ENCODE measurements at places on chromosomes 3 and 15. TPM values are rescaled to one million over a fixed set of nuclear protein-coding genes. Genes with fewer than 3 reads are reported as not detected.
A peak's percentile ranks its signal among the peaks of the same experiment; 100 is the strongest.

The ADAMTS17 gene
- 12.4 TPM for total RNA-seq

The MEX3B gene
- total RNA-seq, result 9.1 TPM

The NECTIN3 gene
- total RNA-seq, result 55.4 TPM

The HTR3E gene
- not detected for total RNA-seq

The LYZL4 gene
- total RNA-seq, result not detected

The GABRB3 gene
- 4.8 TPM for total RNA-seq

The WDR93 gene
- total RNA-seq, result not detected

The GUCA1C gene
- total RNA-seq, result not detected

The MYEF2 gene
- total RNA-seq, result 10.6 TPM

The GNAI2 gene
- 120 TPM for total RNA-seq

The AMOTL2 gene
- 77.2 TPM for total RNA-seq

The ZMYND10 gene
- total RNA-seq, result not detected

The FGF12 gene
- total RNA-seq, result 7.2 TPM

The RTP1 gene
- total RNA-seq, result 1.0 TPM

The UPK1B gene
- total RNA-seq, result 9.4 TPM

DNA sequence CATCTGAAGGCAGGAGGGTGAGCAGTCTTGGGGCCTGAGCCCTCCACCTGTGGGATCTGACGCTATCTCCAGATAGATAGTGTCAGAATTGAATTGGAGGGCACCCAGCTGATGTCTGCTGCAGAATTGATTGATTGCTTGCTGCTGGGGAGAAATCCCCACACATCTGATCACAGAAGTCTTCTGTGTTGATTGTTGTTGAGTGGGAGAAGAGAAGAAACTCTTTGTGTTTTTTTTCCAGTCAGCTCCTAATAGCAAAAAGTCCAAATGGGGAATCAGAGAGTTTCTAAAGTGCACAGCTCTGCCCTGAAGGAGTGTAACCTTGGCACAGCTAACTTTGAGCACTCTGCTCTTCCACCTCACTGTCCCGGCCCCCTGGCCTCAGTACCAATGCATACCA is 66.1 kb downstream of the RAB11A start:
- no peak for DNase-seq

DNA sequence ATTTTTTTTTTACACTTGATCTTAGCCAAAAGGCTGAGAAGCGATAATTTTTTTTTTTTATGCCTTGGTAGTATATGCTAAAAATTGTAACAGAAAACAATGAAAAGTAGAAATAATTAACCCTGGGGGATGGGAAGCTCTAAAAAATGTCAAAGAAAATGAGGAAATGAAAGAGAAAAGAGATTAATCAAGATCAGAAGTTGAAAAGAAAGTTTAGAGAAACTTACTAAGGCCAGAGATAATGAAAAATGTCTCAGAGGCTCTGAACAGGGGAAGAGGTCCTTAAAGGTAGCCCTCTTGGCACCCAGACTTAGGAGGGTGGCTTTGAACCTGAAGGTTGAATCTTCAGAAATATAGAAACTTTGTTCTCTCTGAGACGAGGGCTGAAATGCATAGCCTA is 58.6 kb upstream of the ZBED2 start:
- DNase-seq, result no peak

DNA sequence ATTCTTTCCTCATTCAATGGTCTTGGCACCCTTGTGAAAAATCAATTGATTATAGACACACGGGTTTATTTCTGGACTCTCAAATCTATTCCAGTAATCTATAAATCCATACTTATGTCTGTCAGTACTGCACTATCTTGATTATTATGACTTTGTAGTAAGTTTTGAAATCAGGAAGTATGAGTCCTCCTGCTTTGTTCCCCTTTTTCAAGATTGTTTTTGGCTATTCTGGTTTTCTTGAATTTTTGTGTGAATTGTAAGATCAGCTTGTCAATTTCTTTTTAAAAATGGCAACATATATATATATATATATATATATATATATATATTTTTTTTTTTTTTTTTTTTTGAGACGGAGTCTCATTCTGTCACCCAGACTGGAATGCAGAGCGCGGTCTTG is 32.3 kb upstream of the CFAP20DC start:
- no peak for DNase-seq

- no peak for DNase-seq
Observed at GRCh38 chr15:101306341-101307047, 11.4 kb upstream of the SNRPA1 start.

DNA sequence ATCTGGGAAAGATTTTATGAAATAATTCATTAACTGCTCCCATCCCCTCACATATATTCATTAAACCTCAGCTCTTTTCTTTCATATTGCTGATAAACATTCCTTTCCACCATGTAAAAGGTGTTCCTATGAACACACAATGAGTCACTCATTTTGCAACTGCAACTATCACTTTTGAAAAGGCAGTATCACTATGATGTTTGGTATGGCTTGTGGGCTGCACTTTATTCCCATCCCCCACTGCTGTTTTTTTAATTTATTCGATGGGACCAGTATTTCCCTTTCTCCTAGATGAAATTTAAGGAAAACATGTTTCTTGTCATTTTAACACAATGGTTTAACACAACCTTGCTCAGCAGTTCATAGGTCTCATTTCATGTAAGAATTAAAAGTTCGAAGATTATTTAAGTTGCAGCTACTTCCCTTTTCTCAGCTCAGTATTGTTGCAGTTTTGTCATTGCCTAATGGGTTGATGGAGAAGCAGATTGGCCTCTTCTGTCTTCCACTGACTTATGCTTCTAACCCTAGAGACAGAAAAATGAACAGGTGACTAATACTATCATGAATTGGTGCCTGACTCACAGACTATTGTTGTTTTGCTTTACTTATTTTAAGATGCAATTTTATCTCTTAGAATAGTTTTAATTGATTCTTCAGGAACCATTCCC is 280.3 kb downstream of the ZPLD1 start:
- DNase-seq, result no peak

- DNase-seq, result no peak
Observed at GRCh38 chr15:47362118-47362905, 355.0 kb upstream of the SEMA6D start.

- peak; percentile 10 for DNase-seq
Observed at GRCh38 chr15:37877851-37878741, 56.3 kb upstream of the TMCO5A start.

- DNase-seq, result no peak
Observed at GRCh38 chr15:51335538-51336410, 2.6 kb downstream of the CYP19A1 start.

DNA sequence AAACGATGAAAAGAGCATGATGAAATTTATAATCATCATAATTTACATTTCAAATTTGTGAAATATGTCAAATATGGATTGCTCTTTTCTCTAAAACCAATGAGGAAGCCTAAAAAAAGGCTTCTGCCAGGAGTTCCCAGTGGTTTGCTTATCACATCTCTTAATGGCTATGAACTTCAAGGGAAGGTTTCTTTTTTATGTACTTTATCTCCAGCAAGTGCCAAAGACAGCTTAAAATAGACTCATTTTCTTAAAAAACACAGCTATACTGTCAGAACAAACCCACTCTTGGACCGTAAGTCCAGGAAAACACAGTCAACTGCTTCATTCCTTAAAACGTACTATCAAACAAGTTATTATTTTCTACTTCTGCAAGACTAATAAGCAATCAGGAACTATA is 80.2 kb downstream of the DLG1 start:
- no peak for DNase-seq

DNA sequence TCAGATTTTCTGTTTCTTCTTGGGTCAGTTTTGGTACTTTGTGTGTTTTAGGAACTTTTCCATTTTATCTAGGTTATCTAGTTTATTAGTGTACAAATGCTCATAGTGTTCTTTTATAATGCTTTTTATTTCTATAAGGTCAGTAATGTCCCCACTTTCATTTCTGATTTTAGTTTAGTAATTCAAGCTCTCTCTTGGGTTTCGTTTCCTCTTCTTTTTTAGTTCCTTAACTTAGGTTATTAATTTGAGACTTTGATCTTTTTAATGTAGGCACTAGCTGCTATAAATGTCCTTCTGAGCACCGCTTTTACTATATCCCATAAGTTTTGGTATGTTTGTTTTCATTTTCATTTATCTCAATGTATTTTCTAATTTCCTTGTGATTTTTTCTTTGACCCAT is 27.0 kb upstream of the CD200R1L start:
- no peak for DNase-seq

DNA sequence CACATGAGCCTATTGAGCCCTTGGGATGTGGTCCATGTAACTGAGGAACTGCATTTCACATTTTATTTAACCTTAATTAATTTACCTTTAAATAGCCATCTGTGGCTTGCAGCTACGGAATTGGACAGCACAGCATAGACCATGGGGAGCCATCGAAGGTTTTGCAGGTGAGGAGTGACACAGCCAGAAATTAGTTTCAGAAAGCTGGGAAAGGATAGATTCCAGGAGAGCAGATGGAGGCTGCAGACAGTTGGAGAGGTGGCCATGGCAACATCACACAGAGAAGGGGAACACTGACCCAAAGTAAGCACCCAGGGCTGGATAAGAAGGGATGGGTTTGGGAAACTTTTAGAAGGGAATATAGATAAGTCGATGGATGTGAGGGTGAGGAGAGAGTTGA is 100.1 kb upstream of the SLC6A11 start:
- DNase-seq, result no peak

DNA sequence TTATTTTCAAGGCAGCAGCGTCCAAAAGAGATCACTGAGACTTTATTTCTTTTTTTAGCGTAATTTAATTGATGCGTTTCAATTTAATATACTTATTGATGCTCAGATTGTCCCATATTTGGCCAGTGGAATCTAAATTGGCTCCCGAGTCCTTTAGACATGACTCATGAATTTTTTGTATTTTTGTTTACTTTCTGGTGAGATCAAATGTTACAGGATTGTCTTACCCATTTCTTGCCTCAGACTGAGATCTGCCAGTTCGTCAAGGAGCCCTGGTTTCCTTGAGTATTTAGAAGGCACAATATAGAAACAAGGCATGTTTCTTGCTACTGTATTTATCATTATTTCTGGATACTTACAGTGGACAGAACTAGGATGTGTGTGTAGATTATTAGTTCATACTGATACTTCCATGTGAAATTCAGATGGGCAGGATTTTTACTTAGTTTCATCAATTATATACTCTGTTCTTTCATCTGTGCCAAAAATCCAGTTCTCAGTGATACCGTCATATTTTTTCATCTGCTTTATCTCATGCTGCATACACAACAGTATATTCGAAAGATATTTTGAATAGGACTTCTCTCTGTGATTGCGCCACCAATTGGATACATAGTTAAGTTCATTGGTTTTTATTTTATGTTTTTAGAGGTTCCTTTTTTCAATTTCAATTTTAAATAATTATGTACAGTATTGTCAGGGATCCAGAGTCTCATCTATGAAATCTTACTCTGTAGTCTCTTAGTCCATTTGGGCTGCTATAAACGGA is 436.9 kb upstream of the C2CD4B start:
- DNase-seq, result no peak

DNA sequence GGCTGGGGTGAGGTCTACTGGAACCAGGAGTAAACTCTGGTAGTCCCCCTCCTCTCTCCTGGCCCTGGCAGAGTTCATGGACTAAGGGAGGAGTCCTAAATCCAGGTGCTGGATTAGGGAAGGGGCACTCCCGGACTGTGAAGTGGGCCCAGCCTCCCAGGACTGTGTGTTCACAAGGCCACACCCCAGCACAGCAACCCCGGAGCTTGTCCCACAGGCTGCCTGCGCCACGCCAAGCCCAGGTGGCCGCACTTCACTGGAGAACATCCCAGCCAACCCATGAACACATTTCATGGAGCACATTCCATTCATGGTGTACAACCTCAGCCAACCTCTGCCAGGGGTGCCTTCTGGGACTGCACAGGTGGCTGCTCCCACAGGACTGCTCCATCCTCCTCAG is 8.2 kb downstream of the ARPIN start:
- no peak for DNase-seq

DNA sequence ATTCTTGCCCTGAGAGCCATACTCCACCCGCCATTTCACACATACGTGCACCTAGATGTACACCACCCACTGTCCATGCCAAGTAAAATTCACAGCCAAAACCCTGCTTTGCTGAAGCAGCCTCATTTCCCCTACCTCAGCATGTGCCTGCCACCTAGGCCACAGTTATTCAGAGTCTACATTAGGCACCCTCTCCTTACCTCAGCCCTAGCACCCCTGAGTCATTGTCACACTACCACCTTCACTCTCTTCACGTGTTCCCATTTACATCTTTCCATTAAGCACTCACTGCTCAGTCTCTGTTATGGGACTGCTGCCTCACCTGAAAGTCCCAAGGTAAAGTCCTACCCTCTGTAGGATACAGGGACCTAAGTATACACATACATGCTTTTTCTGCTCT is 70.0 kb downstream of the SETD5 start:
- no peak for DNase-seq
